HFF-Myc (cell line): ENCODE measurements at places on chromosomes 6 and 20.

GRCh38 chr20:32539026-32539816, 45.9 kb downstream of the NOL4L start:
- no peak for DNase-seq

- DNase-seq: no peak
These were observed 11.5 kb downstream of the TAAR2 start for GRCh38 chr6:132612449-132613108.

- no peak for DNase-seq
These were observed at the start of gene SPTLC3 for GRCh38 chr20:13008761-13009681. Gene SPTLC3 (plus strand): TSS chr20:13008972. CDS start chr20:13009268, 296 bp downstream.

- no peak for DNase-seq
These were observed 28.3 kb downstream of the RPP40 start for GRCh38 chr6:4975506-4975905.

- no peak for DNase-seq
These were observed 251.5 kb downstream of the TSHZ2 start for GRCh38 chr20:53223626-53224172.

DNA sequence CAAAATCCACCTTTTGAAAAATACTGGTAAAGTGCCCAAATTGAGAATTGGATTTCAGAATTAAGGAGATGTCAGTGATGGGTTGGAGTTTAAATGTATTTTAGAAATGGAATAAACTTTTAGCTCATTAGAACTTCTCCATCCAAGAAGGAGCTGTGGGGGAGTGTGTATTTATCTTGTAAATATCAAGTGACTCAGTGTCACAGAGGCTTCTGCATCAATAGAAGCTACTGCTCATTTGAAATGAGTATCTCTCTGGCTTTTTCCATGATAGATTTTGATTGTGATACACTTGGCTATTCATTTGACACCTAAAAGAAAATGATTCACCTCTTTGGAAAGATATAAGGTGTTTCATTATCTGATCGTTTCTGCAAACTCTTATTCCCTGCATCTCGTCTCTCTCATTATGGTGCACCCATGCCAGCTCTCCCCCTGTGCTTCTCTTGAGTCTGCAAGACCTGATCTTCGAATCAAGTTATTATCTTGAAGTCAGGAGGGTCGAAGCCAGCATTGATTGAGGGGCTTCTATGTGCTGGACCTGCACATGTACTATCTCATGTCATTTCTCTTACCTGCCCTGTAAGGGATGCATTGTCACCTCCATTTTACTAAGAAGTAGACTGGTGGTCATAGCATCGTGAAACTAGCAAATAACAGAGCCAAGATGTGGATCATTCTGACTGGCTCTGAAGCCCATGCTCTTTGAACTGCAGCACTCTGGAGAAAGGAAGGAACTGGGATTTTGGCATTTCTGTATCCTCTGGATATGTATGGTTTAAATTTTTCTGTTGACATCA, 30.1 kb downstream of the VAPB start:
- DNase-seq: no peak

DNA sequence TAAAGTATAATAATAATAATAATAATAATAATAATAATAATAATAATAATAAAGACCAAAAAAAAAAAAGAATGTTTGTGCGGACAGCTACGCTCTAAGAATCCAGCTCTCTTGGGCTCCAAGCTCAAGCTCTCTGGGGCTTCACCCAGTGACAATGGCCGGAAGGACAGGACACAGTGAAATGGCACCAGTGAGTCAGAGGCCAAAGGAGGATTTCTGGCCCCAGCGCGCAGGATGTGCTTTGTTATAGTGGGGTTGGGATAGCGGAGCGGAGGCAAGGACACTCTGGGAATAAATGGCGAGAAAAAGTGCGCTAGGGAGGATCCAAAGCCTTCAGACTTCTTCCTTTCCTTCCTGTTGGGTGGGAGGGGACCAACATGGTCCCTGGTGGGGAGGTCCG, 38.2 kb downstream of the HLA-A start:
- DNase-seq: no peak

- no peak for DNase-seq
These were observed 94.0 kb downstream of the NOL4L start for GRCh38 chr20:32490942-32491763.

DNA sequence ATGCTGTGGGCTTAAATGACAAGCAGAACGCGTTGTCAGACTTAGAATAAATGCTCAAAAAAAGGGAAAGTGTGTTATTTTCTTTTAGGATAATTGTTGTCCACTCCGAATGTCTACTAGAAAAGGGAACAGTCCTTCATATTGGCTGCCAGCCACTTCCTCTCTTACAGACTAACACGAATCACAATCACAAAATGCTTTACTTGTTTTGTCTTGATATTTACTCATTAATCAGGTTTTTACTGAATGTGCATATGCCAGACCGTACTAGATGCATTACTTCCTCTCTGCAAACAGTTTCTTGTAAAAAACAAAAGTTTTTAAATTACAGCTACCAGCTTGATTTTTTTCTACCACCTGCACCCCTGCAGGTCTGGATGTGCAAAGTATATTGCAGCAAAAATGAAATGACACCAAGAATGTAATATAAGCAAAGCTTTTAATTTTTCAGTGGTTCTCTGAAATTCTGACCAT, 821 bp downstream of the DHX35 start:
- no peak for DNase-seq

DNA sequence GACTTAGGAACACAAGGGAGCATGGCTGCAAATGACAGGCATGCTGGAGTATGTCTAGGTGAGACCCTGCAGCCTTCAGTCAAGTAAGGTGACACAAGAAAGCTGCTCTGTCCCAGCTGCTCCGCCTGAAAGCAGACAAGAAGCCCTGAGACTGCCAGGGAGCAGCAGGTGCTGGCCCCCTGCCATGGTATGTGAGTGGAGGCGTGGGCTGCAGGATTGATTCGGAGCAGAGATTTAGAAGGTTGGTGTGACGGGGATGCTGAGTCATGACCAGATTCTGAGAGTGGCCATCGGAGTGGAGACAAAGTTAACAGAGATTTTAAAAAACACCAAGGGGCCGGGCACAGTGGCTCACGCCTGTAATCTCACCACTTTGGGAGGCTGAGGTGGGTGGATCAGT, 17.8 kb downstream of the LRP11 start:
- no peak for DNase-seq

DNA sequence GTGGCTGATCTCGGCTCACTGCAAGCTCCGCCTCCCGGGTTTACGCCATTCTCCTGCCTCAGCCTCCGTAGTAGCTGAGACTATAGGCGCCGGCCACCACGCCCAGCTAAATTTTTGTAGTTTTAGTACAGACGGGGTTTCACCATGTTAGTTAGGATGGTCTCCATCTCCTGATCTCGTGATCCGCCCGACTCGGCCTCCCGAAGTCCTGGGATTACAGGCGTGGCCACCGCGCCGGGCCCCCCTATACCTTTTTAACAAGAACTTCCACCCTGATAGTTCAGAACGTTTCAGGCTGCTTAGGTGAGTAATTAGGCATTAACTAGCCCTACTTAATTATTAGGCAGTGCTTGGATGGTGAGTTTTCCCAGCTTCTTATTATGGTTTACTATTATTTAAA, 552.5 kb downstream of the BCKDHB start:
- DNase-seq: no peak
